ENCODE measurements at places on chromosomes 2 and 18.

- no peak for DNase-seq
Measured at GRCh38 chr2:8981876-8982275, 21.6 kb downstream of the MBOAT2 start.

DNA sequence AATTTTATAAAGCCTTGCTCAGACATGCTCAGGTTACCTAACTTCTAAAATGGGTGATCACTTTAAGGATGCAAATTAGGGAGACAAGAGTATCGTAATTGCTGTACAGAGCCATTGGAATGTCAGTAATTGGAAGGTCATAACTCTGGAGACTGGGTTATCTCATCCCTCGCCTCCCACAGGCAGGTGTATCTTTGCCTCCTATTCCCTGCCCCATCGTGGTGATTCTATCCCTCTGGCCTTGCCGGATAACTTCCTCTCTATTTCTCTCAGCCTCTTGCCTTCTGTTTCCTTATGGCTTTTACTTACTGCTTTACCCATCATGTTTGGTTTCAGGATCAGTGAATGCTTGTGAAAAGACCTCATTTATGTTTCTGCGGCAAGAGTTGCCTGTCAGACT, 2.5 kb downstream of the PDK1 start:
- no peak for DNase-seq

DNA sequence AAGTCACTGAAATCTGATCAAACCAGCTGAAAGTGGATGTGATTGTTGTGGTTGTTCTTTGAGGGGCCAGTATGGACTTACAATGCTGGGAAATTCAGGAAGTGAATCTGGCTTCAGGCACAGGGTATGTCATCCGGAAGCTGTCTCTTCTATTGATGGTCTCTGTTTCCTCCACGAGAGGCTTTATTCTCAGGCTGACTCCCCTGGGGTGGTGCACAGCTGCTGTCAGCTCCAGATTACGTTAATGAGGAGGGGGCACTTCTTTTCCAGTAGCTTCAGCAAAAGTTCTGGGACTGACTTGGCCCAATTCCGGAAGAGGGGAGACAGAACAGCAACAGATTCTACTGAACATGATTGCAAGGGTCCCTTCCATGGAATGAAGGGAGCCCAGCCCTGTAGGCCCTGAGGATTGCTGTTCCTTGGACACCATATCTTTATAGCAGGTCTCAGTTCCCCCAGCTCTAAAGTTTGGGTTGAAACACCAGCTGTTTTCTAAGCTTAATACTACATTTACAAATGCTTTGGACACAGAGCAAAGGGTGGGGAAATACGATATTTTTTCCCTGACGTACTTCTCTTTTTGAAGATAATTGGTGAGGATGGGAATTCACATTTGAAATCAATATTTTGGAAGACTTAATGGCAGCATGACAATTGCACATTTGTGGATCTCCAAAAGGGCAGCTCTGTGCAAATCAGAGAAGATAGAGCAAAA, 400.9 kb downstream of the TSN start:
- DNase-seq: no peak

GRCh38 chr2:20803226-20803682, 19.6 kb downstream of the LDAH start:
- DNase-seq: no peak

Data from stimulated activated CD4-positive, alpha-beta T cell treated with anti-CD3 and anti-CD28 coated beads, TNF-alpha, amount 100 ng/mL, for 24 hours (primary cell).